ENCODE measurements at places on chromosomes 5 and 9. TPM values are rescaled to one million over a fixed set of nuclear protein-coding genes. Genes with fewer than 3 reads are reported as not detected.
A peak's percentile ranks its signal among the peaks of the same experiment; 100 is the strongest.

DNA sequence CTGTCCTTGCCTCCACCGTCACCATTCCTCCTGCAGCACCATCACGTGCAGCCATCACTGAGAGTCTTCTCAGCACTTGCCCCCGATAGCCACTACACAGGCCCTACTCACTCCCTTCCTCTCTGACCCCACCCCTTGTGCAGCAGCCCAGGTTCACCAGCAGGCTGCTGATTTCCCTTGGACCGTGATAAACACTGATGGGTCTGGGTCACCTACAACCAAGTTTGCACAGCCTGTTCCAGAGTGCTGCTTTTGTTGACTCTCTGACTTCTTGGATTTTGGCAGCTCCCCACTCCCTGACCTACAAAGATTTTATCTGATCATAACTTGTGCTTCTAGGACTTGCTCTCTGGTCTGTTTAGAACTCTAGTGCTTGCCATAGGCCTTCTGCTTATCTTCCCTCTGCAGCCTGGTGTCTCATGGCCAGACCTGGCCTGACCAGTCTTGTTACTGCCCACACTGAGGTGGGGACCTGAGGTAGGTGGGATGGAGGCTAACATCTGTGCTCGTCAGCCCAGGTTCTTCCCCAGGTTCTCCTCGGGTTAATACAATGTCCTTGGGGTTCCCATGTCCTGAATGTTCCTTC lies 109.3 kb downstream of the TARS1 start:
- H3K4me1 ChIP-seq, result no peaks in the 10 kb centered on the region
- H3K27me3 ChIP-seq, result no peaks in the 10 kb centered on the region
- no peaks in the 10 kb centered on the region for H3K36me3 ChIP-seq
- H3K27ac ChIP-seq, result no peak overlapping the region
- no peak for DNase-seq

DNA sequence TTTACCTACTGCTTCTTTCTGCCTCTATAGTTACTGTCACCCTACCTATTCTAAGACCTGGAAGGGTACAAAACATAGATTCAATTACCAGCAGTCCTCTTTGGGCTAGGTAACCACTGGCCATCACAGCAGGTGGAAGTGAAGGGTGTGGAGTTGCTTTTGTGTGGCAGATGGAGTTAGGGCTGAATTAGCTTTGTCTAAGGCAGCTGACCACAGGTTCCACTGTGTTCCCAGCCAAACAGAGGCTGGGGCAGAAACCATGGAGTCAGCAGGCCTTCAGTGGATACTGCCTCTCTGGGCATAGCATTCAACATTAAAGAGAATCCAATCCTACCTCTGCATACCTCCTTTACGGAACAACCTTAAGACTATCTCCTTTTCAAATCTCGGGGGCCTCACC lies 254.2 kb downstream of the RFX3 start:
- H3K4me3 ChIP-seq, result no peak overlapping the region
- no peaks in the 10 kb centered on the region for H3K36me3 ChIP-seq
- no peak for DNase-seq
- H3K27ac ChIP-seq, result no peak overlapping the region
- no peaks in the 10 kb centered on the region for H3K27me3 ChIP-seq

DNA sequence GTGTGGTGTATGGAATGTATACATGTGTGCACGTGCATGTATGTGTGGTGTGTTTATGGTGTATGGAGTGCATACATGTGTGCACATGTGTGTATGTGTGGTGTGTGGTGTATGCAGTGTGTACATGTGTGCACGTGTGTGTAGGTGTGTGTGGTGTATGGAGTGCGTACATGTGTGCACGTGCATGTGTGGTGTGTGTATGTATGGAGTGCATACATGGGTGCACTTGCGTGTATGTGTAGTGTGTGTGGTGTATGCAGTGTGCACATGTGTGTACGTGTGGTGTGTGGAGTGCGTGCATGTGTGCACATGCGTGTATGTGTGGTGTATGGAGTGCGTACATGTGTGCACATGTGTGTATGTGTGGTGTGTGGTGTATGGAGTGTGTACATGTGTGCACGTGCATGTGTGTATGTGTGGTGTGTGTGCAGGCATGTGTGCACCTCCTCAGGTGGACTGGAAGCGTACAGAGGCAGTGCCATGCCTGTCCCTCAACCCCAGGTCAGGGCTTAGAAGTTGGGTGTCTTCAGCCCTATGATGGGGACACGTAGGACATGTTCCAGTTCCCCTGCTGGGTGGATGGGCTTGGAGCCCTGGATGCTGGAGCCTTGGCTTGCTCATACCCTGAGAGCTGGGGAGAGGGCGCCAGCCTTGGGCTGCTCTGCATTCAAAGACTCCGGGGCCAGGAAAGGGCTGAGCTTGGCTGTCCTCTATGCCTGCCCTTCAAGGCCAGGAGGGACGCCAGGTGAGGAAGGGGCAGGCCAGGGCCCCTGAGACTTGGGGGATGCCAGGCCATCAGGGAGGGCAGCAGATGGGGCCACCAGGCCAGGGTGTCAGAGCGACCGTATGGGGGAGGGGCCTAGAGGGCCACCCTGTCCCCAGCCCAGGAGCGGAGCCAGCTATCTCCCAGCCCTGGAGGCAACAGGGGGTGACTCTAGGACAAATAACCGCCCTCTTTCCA lies 12.2 kb downstream of the MYMK start:
- H3K27me3 ChIP-seq, result no peaks in the 10 kb centered on the region
- no peaks in the 10 kb centered on the region for H3K36me3 ChIP-seq
- H3K27ac ChIP-seq, result no peak overlapping the region
- no peak overlapping the region for H3K4me3 ChIP-seq
- no peak for DNase-seq

DNA sequence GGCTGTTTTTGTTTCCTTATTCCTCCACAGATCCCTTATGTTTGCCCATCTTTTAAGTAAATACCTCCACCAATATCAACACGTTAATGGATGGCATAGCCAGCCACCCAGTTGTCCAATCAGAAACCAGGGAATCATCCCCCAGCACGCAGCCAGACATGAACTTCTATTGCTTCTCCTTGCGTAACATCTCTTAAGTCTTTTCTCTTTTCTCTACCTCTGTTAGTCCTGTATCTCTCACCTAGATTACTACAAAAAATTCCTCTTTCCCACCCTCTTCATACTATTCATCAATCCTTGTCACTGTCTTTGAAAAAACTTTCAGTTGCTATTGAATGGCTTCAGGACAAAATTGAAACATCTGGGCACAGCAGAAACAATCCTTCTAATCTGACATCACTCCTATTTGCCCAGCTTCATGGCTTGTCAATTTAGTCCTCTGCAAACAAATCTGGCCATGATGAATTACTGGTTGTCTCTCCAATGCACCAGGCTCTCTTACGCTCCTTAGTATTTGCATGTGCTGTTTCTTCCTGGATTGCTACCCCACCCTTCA lies 349.3 kb downstream of the RAB3C start:
- H3K27me3 ChIP-seq, result no peaks in the 10 kb centered on the region
- H3K4me1 ChIP-seq, result no peaks in the 10 kb centered on the region
- no peak overlapping the region for H3K27ac ChIP-seq
- H3K36me3 ChIP-seq, result no peaks in the 10 kb centered on the region
- no peak for DNase-seq

DNA sequence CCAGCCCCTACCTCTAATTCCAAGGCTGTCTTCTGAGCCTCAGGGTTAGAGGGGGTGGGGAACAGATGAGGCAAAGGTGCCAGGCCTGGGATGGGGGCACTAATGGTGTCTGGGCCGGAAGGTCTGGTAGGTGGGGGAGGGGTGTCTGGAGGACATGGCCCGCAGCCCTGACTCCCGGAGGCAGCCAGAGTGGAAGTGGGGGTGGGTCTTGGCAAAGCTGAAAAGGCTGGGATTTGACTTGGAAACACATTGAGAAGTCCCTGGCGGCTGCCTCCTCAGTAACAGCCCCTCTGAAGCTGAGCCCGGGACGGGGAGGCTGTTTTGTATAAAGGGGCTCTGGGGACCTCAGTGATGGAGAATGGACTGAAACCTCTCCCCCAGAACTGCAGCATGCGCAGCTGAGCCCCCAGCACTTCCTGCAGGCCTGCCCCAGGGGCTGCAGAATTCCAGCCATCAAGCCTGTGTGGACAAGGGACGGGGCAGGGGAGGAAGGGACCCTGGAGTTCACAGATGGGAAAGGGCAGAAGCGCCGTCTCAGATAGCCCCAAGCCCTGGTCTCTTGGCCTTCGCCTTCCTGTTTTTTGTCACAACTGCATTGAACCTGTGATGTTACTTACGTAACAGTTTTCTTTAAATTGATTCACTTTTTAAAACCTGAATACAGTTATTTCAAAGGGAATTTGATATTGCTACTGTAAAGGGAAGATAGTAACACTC lies 49.3 kb upstream of the SYNPO start:
- no peak overlapping the region for H3K4me3 ChIP-seq
- H3K27ac ChIP-seq, result no peak overlapping the region
- H3K36me3 ChIP-seq, result no peaks in the 10 kb centered on the region
- H3K4me1 ChIP-seq, result no peaks in the 10 kb centered on the region
- DNase-seq, result no peak

- H3K4me3 ChIP-seq, result no peak overlapping the region
- H3K27me3 ChIP-seq, result peaks cover 17% of the 10 kb centered on the region
- H3K4me1 ChIP-seq, result no peaks in the 10 kb centered on the region
- H3K27ac ChIP-seq, result no peak overlapping the region
Measured at GRCh38 chr5:133499895-133500294, 112.4 kb downstream of the FSTL4 start.

GRCh38 chr5:109844148-109844547 lies 154.4 kb downstream of the MAN2A1 start:
- H3K27me3 ChIP-seq, result no peaks in the 10 kb centered on the region
- H3K4me1 ChIP-seq, result no peaks in the 10 kb centered on the region
- H3K27ac ChIP-seq, result no peak overlapping the region
- DNase-seq, result no peak
- H3K36me3 ChIP-seq, result peaks cover 67% of the 10 kb centered on the region

GRCh38 chr5:135489466-135490244 lies 37.5 kb upstream of the TIFAB start:
- DNase-seq, result no peak
- H3K27me3 ChIP-seq, result no peaks in the 10 kb centered on the region
- H3K27ac ChIP-seq, result peak overlapping the region; percentile 67
- peaks cover 50% of the 10 kb centered on the region for H3K4me1 ChIP-seq

- DNase-seq, result no peak
- H3K27me3 ChIP-seq, result no peaks in the 10 kb centered on the region
- H3K36me3 ChIP-seq, result no peaks in the 10 kb centered on the region
Measured at GRCh38 chr5:52727020-52727419, 60.7 kb upstream of the ITGA1 start.

DNA sequence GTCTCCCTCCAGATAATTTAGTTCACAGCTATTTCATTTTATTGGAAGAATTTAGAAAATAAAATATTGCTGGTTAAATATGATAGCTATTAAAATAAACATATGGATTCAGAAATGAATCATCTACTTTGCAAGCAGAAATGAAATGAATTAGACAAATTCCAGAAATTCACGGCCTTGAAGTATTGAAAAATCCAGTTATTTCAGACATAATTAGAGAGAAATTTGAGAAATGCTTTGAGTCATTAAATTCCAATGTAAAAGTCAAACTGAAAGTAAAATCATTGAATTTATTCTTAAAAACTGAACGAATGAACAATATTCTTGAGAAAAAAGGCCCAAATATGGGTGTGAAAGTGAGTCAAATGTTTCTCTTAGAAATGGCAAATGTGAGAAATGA lies 632.6 kb upstream of the EDIL3 start:
- no peak overlapping the region for H3K27ac ChIP-seq
- H3K36me3 ChIP-seq, result no peaks in the 10 kb centered on the region
- H3K4me1 ChIP-seq, result no peaks in the 10 kb centered on the region
- no peaks in the 10 kb centered on the region for H3K27me3 ChIP-seq
- DNase-seq, result no peak

DNA sequence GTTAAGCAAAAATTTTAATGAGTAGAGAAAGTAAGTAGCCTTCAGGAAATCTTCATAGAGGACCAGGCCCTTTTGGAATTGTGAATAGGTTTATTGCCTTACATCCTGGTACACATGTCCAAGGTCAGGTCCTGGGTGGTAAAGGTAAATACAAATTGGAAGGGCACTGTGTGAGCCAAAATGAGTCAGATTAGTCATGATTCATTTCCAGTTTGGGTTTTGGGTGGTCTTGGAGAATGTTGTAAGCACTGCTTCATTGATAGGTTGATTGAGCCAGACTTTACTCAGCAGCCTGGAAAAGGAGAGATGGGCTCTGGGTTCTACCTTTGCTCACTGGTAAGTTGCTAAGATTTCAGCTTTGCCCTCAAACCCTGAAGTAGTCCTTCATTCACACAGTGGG lies 82.5 kb upstream of the ZNF169 start:
- H3K27me3 ChIP-seq, result no peaks in the 10 kb centered on the region
- peaks cover 24% of the 10 kb centered on the region for H3K4me1 ChIP-seq
- peaks cover 89% of the 10 kb centered on the region for H3K36me3 ChIP-seq
- no peak for DNase-seq

GRCh38 chr5:158796812-158797497 lies 302.8 kb downstream of the EBF1 start:
- H3K27me3 ChIP-seq, result 0 out of 2 replicates have a peak, but pooled peaks cover 3% of the 10 kb centered on the region
- no peak overlapping the region for H3K27ac ChIP-seq
- no peak overlapping the region for H3K4me3 ChIP-seq
- H3K4me1 ChIP-seq, result no peaks in the 10 kb centered on the region
- H3K36me3 ChIP-seq, result no peaks in the 10 kb centered on the region

DNA sequence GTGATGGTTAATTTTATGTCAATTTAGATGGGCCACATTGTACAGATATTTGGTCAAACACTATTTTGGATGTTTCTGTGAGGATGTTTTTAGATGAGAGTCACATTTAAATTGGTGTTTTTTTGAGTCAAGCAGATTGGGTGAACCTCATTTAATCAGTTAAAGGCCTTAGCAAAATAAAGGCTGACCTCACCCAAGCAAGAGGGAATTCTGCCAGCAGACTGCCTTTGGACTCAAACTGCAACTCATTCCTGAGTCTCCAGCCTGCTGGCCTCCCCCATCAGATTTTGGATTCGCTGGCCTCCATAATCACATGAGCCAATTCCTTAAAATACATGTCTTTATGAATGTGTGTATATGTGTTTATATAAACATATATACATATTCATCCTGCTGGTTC lies 282.7 kb upstream of the POU5F2 start:
- H3K27ac ChIP-seq, result no peak overlapping the region
- H3K4me1 ChIP-seq, result peaks cover 6% of the 10 kb centered on the region
- H3K36me3 ChIP-seq, result peaks cover 7% of the 10 kb centered on the region
- no peak overlapping the region for H3K4me3 ChIP-seq
- no peak for DNase-seq

DNA sequence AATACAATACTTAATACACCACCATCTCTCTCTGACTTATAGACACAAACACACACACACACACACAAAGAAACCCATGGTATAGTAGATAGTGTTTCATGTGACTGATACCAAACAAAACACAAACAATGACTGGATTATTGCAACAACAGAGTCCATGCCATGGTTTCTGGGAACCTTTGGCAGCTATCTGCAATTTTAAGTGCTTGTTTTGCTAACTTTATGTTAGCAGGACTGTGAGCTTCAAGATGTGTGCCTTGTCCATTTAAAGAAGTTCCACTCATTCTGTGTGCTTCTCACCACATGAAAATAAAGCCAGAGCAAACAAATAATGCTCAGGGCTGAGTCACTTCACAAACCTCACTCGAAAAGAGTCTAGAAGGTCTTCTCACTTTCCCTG lies 15.1 kb upstream of the LURAP1L start:
- peak; percentile 15 for DNase-seq
- no peaks in the 10 kb centered on the region for H3K27me3 ChIP-seq
- no peak overlapping the region for H3K4me3 ChIP-seq
- no peak overlapping the region for H3K27ac ChIP-seq
- no peaks in the 10 kb centered on the region for H3K36me3 ChIP-seq

The PRELID1 gene
- total RNA-seq, result 456 TPM

The ZNF608 gene
- total RNA-seq, result 17.2 TPM

The PCDHGA2 gene
- total RNA-seq, result 2.1 TPM

The GABRA6 gene
- not detected for total RNA-seq

The OBP2B gene
- total RNA-seq, result not detected

The SEMA6A gene
- total RNA-seq, result 6.0 TPM
